Upper lobe of right lung (tissue), 1 donor: ENCODE measurements at places on chromosomes 2 and 18. TPM values are rescaled to one million over a fixed set of nuclear protein-coding genes. Genes with fewer than 3 reads are reported as not detected.

The RRM2 gene
- 2.3 TPM for total RNA-seq

The CDH2 gene
- 1.8 TPM for total RNA-seq

The UGT1A8 gene
- total RNA-seq: not detected

The REG1A gene
- not detected for total RNA-seq

The DAW1 gene
- total RNA-seq: not detected

The KLHL41 gene
- 0.61 TPM for total RNA-seq

DNA sequence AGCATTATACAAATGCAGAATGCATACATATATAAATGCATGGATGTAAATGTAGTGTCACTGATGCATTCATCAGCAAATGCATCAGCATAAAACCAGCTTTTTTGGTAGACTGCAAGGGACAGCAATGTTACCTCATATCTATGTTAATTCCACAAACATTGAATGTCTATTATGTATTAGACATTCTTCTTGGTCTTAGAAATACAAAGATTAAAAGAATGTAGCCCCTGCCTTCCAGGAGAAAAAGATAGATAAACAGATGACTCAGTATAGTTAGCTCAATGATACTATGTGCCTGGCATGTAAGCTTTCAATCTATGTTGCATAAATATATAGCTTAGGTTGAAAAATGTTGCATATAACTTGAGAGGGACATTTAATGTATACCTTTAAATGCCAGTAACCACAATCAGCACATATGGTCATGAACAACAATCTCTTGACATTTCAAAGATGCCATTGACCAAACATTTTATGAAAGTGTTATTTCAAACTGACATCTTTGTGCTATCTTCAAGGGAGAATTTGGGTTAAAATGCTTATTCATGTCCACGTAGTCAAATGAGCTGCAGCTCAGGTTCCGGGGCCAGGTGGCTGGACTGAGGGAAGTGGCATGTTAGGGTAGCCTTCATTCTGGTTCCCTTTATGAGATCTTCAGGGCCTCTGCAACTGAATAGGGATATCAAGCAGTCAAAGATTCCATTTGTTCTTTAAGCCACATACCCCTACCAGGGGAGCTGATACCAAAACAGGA is 45.2 kb upstream of the GCG start:
- no peak for DNase-seq

GRCh38 chr18:57854726-57855125 is 51.6 kb upstream of the ATP8B1 start:
- no peak for DNase-seq

DNA sequence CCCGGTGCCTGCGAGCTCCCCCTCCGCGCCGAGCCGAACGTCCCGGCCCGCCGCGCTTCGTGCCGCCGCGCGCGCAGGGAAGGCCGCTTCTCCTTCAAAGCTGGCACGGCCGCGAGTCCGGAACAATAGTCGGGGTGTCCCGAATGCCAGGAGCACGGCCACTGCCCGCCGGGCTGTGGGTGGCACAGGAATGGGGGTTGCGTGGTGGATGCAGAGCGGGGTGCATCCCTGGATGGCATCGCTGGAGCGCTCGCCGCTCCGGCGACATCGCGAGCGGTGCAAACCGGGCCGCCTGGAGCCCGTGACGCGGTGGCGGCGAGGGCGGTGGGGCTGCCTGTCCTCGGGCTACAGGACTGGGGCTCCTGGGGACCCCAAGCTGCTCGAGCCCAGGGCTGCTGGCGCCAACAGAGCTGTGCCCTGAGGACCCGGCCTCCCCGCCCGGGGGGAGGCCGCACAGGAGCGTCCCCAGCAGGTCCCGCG is 1.1 kb upstream of the SATB2 start:
- no peak for DNase-seq

DNA sequence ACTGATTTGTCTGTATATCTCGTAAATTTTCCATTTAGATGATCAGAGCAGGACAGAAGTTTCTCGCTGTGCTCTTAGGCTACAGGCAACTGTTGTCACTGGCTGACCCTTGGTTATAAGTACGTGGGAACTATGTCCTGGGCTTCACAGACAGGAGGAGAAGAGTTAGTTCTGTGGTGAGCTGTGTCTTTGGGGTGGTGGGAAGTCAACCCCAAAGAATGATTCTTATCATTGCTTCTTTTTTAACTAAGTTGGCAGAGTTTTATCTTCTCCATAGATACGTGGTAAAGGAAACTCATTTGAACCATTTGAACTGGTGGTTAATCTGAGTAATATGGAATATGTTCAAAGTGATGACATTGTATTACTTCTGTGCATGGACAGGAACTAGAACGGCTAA is 230.6 kb upstream of the EPAS1 start:
- DNase-seq: no peak

DNA sequence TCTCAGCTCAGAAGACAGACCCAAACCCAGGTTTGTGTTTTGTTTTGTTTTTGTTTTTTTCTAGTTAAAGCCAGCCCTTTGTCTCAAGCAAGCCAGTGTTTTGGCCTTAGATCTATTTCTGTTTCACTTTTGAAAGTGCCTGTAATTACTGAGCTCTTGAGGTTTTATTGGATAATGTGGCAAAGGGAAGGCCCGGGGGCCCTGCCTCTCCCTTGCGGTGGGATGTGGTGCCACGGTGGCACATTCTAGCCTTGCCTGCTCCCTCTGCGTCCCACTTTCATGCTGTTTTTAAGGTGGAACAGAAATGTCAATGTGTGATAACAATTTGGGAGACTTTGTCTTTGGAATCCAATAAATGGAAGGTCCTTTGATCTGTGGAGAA is 2.5 kb downstream of the HPCAL1 start:
- no peak for DNase-seq

GRCh38 chr2:45285311-45285710 is 276.1 kb upstream of the SIX2 start:
- DNase-seq: no peak

GRCh38 chr2:64675860-64676259 is 22.1 kb upstream of the SERTAD2 start:
- no peak for DNase-seq
